Mesothelial cell of epicardium (in vitro differentiated cells): ENCODE measurements at places on chromosomes 5 and 9.

GRCh38 chr5:122864400-122864799 lies 19.0 kb downstream of the SNX24 start:
- no peak for DNase-seq

DNA sequence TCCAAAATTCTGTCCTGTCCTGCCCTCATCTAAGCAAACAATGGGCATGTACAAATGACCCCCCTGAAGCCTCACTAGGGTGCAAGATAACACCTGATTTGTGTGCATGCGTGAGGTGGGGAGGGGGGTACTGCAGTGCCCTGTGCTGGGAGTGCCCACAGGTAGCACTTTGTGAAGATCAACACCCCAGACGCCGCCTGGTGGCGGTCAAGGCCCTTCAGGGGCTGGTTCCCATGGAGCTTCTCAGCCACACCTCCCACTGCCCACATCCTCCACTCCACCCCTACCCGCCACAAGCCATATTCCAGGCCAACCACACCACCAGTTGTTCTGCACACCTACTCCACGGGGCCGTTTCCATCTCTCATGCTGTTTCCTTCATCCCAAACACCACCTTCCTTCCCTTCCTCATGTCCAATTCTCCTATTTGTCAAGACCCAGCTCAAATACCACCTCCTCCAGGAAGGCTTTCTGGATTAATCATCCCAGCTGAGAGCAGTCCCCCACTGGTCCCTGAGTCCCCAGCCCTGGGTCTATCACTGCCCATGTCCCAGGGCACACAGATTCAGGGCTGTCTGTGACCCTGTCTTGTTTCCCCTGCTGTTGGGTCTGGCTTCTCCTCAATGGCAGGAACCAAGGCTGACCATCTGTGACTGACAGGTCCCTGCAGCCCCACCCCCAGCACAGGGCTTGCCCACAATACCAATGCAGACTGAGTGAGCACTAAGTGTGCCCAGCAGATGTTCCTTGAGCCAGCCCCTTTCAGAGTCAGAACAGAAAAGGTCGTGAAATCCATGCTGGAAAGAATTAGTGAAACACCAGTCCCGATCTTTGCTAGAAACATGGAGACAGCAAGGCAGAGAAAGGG lies 178.4 kb downstream of the PAX5 start:
- no peak for DNase-seq

GRCh38 chr5:177431317-177432142 lies 5.1 kb downstream of the GRK6 start:
- no peak for DNase-seq

GRCh38 chr5:119409235-119409815 lies 43.0 kb upstream of the HSD17B4 start:
- no peak for DNase-seq

DNA sequence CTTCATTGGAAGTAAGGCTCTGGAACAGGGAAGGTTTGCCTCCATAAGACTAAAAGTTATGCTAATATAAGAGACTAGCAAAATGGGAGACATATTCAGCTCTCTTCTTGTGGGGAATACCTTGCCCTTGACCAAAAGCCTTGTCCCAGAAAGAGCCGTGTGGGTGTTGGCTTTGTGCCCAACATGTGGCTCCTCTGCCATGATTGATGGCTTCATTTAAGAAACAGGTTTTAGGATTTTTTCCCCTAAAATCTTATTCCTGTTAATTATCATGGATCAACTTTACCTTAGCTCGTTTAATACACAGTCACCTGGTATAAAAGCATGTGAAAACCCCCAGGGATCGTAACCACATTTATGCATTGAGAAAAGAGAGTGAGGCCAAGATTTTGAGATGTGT lies 38.9 kb downstream of the DOCK8 start:
- DNase-seq: no peak

DNA sequence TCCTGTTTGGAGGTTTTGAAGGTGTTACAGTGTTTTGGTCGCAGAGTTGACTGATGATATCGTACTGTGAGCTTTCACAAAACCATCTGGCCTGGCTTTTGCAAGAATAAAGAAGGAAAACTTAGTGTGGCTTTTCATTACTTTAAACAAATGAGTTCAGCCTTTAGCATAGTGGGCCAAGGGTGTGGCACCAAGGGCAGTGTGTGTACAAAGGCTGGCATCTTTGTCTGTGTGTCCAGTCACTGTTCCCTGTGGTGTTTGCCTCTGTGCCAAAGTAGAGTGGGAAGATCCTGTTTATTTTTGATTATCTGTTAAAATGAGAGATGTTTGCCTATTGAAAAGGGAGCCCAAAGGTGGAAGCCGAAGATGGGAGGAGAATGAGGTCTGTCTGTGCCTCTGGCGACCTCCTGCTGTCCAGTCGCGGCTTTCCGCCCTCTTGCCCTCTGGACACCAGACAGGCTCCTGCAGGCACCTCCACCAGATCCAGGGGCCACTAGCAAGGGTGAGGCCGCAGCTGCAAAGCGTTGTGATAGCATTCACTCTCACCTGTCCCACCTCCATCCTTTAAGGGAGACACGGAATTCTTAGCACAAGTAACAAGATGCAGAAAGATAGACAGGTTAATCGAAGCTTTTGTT lies 113.7 kb downstream of the TRIO start:
- no peak for DNase-seq

DNA sequence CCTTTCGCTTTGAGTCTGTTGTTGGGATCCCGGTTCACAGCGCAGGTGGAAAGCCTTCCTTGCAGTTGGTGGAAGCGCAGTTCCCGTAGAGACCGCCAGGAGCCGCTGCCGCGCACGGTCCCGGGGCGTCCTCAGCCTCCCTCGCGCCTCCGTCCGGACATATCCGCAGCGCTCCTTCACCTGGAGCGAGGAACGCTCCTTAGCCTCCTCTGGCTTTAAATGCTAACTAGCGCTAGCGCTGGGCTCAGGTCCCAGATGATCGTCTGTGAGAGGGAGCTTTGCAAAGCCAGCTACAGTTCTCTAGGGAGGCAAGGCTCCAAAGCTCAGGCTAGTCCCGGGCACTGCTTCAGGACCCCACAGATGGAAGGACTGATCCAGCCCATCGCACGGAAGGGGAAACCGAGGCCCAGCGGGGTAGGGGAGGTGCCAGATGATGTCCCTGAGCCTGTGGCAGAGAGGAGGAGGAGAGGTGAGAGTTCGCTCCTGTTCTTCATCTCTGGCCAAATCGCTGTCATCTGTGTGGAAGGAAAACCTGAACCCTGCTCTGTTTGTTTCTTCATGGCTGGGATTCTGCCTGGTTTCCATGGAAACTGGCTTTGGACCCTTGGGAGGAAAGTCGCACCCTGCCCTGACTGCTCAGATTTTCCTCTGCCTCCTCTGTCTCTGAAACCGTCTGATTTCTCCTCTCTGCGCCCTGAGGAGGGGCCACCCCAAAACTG lies 31.4 kb downstream of the COL15A1 start:
- DNase-seq: peak; percentile 95

DNA sequence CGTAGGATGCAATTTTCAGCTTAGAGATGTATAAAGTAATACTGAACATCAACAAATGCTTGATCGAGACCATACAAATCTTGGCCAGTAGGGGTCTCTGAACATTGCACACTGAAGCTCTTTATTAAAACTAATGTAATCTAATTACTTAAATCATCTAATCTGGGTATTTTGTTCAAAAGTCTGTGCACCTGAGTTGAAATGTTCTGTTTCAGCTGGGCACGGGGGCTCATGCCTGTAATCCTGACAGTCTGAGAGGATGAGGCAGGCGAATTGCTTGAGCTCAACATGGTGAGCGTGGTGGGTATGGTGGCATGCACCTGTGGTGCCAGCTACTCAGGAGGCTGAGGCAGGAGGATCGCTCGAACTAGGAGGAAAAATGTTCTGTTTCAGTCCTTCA lies 41.0 kb downstream of the ESM1 start:
- no peak for DNase-seq

GRCh38 chr9:118959366-118959765 lies 409.9 kb downstream of the BRINP1 start:
- DNase-seq: no peak

DNA sequence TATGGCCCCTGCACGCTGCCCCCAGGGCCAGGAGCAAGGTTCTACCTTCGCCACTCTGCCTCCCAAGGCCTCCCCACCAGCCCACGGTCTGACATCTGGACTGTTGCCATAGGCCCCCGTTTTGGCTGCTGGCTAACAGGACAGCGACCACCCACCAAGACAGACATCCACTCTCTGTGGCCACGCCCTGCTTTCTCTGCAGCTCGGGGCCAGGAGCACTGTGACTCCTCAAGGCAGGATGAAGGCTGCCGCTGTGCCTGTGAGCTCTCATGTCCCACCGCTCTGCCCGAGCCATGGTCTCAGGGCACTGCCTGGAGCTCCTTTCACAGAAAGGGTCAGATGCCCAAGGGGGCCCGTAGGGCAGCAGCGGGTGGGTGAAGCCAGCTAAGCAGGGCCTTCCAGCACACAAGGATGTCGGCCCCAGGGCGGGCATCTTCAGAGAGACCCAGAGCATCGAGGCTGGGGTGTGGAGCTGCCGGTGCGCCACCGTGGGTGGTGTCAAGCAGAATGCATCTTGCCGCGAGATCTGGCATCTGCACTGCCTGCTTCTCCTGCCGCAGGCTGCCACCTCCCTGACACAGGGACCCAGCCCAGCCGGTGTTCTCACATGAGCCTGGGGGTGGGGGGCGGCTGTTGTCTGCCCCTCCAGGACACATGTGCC lies 92.2 kb upstream of the ADAMTS2 start:
- no peak for DNase-seq

DNA sequence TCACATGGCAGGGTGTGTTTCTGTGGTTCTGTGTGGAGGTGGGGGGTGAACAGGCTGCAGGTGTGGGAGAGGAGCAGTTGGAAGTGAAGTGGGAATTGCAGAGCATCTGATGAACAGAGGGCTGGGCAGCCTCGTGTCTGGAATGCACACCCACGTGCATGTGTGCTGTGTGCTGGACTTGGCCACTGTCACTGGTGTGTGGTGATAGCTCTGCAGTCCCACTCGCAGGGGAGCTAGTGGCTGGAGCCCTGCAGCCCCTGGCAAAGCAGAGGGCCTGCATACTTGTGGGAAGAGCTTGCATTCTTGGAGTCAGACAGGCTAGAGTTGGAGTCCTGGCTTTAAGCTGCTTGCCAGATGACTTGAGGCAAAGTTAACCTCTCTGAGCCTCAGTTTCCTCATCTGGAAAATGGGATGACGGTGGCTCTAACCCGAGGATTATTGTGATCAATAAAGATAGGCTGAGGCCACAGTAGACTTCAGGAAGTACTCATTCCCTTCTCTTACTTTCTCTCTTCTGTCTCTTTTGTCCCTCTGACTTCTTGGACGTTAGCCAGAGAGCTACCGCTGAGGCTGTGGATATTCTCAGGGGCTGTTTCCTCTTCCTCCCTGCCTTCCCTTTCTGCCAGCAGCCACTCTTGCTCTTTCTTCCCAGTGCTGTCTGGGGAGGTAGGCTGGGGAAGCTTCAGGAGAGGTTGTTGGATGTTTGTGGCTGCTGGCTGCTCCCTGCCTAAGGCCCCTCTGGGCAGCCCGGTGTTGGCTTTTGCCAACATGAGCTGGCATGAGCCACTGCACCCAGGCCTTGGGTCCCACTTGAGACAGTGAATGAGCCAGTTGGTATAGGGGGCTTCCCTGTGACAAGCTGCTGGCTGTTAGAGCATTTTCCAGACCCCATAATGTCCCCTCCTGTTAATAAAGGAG lies 18.3 kb downstream of the PSAT1 start:
- no peak for DNase-seq

DNA sequence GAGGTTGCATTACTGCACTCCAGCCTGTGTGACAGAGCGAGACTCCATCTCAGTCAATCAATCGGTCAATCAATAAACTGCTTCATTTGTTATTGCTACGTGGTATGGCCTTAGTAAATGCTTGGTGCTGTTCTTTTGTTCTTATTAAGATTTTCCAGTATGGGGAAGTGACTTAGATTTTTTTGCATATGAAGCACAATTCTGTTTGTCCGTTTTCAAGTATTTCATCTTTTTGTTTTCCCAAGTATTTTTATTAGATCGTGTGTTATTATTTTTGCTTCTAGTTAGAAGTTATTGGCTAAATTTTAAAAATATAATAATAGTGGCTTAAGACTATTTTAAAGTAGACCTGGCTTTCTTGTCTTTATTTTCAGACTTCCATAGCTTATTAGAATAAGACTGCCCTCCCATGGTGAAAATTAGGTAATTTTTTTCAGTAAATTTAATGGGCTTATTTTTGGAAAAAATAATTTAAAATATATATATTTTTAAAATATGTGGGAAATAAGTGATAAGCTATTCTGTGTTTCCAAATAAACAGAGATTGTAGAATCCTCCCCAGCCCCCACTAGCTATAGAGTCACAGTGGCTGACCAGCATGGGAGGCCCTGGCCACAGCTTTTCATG lies 14.7 kb upstream of the OMD start:
- no peak for DNase-seq

DNA sequence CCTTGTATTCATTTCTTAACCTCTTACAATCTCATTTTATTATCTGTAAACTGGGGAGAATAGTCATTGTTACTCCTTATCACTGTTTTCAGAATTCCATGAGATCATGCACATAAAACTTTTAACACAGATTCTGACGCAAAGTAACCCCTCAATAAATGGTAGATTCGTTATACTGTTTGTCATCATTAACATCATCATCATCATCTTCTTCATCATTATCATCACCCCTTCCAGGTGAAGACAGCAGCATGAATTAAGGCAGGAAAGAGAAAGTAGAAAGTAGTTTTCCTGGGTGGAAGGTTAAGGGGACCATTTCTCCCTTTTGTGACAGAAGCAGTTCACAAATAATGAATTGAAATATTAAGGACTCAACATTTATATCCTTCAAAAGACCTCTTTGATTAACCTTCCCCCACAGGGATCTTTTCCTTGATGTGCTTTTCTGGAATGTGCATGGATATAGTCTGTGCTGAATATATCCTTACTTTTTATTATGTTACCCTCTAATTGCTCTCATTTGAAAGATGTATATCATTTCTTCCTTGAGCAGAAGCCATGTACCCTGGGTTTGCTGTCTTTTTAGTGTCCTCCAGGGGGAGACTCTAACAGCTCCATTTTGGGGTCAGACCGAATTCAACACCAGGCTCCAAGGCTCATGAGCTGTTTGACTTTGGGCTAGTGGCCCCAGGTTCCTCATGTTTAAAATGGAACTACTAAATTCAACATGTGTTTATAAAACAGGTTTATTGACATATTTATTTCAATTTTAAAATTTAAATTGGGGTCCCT lies 1029.9 kb upstream of the WWC1 start:
- DNase-seq: no peak

DNA sequence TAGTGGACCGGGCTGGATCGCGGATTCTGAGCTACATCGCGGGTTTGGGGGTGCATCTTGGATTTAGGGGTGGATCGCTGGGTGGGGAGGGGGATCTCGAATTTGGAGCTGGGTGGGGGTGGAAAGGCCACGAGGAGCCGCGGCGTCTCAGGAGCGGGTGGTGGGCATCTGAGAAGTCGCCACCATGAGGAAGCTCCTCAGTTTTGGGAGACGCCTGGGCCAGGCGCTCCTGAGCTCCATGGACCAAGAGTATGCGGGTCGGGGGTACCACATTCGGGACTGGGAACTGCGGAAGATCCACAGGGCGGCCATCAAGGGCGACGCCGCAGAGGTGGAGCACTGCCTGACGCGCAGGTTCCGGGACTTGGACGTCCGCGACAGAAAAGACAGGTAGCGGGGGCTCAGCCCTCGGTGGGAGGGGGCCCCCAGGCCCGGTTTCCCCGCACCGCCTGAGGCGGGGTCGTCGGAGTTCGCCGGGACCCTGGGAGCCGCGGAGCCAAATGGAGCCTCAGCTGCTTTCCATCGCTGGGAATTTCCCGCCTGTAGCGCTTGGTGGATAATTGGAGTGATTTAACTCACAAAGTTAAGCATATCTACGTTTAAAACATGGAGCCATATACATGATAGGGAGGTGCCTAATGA lies 376 bp downstream of the ANKRD18B start:
- DNase-seq: peak; percentile 41
